ENCODE measurements at places on chromosomes 12 and 14.

DNA sequence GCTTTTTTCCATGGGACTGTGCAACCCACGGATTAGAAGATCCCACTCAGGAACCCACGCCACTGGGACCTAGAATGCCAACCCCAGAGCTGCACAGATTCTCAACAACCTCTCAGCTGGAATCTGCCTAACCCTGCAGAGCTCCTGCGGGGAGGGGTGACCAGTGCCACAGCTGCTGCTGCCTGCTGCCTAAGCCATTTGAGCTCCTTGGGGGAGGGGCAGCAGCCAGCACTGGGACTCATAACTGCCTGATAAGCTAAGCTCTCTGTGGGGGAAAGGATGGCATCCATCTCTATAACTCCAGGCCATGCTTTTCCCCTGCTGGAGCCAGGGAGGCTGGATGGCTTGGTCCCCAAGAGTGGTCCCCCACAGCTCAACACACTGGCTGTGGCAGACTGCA lies 182.8 kb downstream of the SLC5A8 start:
- no peak for DNase-seq

- DNase-seq, result no peak
Measured at GRCh38 chr14:75559451-75560222, 18.8 kb upstream of the FLVCR2 start.

DNA sequence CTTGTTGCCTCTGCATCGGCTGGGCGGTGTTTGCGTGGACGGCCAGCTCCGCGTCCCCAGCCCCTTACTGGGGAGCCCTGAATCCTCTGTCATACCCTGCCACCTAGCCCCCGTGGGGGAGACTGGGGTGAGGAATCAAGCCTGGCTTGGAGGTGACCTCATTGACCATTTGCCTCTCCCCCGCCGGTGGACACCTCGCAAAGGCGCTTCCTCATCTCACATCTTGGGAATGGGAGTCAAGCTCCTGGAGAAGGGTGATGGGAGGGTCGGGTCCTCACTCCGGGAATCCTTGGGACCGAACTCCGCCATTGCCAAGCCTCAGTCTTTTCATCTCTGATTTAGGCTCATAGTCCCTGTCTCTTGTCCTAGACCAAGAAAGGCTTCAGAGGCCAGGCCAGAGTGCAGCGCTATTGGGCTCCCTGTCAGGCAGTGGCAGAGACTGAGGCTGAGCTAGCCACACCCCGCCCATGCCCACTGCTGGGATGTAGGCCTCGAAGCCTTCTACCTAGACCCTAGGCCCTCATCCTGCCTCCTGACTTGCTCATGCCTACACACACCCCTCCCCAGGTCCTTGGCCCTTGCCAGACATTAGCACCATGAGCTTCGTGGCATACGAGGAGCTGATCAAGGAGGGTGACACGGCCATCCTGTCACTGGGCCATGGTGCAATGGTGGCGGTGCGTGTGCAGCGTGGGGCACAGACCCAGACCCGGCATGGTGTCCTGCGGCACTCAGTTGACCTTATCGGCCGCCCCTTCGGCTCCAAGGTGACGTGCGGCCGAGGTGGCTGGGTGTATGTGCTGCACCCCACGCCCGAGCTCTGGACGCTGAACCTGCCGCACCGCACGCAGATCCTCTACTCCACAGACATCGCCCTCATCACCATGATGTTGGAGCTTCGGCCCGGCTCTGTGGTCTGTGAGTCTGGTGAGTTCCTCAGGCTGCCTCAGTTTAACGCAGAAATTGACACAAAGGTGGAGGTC lies 678 bp downstream of the TRMT61A start:
- peak; percentile 21 for DNase-seq

DNA sequence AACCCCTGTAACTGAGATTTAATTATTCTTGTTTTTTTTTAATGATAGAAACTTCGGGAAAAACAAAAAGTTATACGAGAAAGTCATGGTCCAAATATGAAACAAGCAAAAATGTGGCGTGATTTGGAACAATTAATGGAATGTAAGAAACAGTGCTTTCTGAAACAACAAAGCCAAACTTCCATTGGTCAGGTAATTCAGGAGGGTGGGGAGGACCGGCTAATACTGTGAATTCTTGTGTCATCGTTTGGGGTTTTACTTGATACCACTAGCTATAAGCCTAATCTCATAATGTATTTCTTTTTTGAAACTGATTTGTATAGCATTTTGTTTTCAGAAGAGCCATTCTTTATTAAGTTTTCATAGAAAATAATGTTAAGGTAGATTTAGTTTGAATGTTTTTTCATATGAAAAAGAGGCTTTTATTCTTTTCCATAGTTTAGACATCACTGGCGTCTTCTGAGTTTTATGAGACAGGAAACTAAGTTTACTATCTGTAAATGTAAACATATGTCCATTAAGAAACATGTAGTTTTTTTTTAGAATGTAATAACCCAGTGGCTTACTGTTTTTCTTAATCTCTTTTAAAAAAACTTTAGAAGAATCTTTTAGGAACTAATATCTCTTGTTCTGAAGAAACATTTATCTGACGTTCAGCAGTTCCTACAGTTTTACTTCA lies 62.9 kb upstream of the ATP2A2 start:
- DNase-seq, result no peak

- DNase-seq, result peak; percentile 91
Measured at GRCh38 chr14:35341751-35342488, 49.7 kb downstream of the PSMA6 start.

DNA sequence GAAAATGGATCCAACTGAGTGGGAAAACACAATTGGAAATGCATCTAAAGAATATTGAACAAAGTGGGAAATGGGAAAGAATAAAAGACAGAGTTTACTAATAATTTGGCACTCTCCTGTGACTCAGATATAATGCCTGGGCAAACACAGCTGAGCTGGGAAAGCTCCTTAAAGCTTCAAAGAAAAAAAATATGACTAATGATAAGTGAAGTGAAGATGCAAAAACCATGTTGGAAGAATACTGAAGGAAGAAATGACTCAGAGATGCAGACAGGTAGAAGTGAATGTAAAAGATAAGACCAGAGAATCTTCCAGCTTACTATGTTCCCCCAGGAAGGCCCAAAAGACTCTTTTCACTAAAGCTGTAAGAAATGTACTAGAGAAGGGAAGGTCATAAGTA lies 62.4 kb upstream of the FOXG1 start:
- no peak for DNase-seq

DNA sequence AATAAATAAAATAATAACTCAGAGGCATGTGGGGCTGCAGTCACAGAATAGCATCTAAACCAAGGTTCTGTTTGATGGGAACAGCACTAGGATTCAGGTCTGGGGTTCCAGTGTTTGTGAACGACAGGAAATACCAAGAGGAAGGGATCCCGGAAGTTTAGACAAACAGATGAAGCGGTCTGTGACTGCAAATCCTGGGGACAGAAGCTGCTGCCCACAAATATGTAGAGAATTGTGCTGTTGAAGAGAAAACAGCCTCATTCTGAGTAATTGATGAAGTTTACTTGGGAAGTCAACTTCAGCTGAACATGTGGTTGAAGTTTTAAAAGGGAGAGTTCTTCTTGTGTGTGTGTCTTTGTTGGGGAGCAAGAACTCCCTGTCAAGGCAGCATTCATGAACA lies 98.4 kb upstream of the TBX5 start:
- DNase-seq, result no peak

- DNase-seq, result no peak
Measured at GRCh38 chr14:100567009-100567876, 20.0 kb downstream of the BEGAIN start.
